M059J (cell line): ENCODE measurements at places on chromosomes 11 and 22. TPM values are rescaled to one million over a fixed set of nuclear protein-coding genes. Genes with fewer than 3 reads are reported as not detected.

- DNase-seq, result peak; percentile 1
Measured at GRCh38 chr22:48827268-48827846, 1000.3 kb downstream of the BRD1 start.

- no peak for DNase-seq
Measured at GRCh38 chr11:62179995-62180394, 10.0 kb upstream of the SCGB1D1 start.

- DNase-seq, result no peak
Measured at GRCh38 chr11:60477035-60477445, 15.5 kb upstream of the MS4A12 start.

- DNase-seq, result no peak
Measured at GRCh38 chr11:69136471-69136870, 19.3 kb upstream of the SMIM38 start.

GRCh38 chr11:21710809-21711208, 482.1 kb upstream of the ANO5 start:
- no peak for DNase-seq

DNA sequence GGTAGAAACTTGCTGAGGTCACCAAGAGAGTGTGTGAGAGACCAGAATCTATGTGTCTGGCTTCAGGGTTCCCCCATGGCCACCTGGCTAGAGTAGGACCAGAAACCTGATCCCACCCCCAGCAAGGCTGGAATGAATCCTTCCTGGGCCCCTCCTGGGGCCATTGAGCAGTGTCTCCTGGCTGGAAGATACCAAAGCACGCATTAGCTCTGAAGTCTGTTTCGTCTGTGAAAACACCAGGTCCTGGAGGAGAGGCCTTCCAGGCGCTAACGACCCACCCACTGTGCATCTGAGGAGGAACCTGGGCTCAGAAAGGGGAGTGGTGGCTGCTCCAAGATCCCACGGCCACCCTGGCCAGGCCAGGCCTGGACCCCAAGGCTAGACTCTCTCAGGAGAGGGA, 15.5 kb upstream of the TSKU start:
- no peak for DNase-seq

DNA sequence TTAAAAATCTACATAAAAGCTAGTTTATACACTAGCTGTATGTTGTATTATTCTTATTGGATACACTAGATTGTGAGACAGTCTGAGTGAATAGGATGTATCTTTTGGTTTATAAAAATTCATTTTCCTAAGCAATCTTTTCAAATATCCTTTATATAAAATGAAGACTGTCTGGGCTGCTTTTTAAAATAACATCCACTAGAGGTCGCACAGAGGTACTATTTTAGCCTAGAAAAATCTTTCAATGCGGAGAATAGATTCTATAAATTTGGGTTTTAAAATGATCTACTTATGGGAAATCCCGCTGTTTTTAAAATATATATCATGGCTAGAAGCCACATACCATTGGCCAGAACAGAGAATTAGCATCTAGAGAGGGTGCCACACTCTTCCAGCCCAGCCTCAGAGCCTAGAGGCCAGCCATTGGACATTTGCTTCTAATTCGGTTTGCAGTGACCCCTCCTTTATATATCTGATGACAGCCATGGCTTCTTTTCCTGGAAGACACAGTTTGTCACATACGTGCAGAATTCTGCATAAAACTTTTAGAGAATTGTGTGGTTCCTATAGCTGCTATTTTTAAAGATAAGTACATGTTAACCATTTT, 7.3 kb downstream of the C11orf97 start:
- DNase-seq, result peak; percentile 37

- peak; percentile 31 for DNase-seq
Measured at GRCh38 chr11:57426439-57426928, 437 bp downstream of the SLC43A3 start.

- peak; percentile 67 for DNase-seq
Measured at GRCh38 chr11:45383224-45383623, 97.1 kb upstream of the SYT13 start.

DNA sequence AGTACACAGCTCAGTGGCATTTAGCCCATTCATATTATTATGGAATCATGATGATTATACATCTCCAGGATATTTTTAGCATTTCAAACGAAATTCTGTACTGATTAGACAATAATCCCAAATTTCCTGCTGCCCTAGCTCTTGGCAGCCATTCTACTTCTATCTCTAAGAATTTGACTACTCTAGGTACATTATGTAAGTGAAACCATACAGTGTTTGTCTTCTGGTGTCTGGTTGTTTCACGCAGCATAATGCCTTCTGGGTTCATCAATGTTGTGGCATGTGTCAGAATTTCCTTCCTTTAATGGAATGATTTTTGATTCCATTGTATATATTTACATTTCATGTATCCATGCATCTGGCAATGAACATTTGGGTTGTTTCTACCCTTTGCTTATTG, 517.7 kb downstream of the ETS1 start:
- no peak for DNase-seq

DNA sequence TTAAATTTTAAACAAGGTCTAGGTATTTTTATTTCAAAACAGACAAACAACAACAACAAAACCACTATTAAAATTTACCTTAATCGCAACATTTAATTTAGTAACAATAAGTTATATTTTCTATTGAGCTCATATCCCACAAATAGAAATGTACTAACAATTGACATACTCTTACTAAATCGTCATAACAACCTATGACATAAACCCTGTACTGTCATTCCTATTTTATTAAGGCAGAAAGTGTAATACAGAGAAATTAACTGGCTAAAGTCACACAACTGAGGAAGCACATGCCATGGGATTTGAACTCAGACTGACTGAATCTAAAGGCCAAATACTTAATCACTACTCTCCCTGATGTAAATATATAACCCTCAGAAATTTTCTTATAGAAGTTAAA, 3.0 kb downstream of the KIF18A start:
- no peak for DNase-seq

GRCh38 chr22:40178417-40179409, 988 bp downstream of the TNRC6B start:
- peak; percentile 51 for DNase-seq

GRCh38 chr11:78187366-78188285, 800 bp downstream of the KCTD21 start:
- DNase-seq, result no peak

DNA sequence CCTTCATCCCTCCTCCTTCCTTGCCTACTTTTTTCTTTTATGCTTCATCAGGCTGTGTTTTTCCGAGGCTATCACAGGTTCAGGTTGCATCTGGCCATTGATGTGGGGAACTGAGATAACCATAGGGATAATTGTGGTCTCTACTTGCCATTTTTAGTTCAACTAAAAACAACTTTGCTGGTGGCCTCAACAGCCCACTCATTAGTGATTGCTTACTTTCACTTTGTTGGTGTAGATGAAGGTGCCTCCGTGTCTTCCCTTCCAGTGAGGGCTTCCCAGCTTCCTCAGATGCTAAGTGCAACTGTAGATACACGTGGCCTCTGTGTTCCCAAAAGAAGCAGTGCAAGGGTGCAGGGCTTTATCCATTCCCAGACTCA, 35.0 kb downstream of the KCNJ1 start:
- no peak for DNase-seq

DNA sequence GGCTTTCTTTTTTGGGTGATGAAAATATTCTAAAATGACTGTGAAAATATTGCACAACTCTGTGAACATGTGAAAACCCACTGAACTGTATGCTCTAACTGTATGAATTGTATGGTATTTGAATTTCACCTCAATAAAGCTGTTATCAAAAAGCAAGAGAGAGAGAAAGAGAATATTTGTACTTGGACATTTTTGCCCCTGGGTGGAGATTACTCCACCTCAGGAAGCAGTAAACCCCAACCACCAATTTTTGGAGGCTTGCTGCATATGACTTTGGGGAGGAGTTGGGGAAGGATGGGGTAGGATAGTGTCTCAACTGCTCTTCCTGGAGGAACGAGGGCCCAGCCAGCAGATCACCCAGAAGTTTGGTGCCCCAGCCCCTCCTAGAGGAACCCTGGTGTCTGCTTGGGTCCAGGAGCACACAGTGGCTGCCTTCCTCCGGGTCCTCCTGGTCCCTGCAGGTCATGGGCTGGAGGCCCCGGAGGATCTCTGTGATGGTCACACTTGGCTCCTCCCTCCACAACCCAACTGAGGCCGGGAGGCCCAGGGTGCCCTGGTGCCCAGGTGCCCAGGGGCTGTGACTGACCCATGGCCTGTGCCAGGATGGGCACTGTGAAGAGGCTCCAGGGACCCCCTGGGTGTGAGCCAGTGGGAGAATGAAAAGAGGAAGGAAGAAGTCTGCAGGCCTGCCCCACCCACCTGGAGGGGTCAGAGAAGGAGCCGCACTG, 15.3 kb upstream of the PICK1 start:
- no peak for DNase-seq

DNA sequence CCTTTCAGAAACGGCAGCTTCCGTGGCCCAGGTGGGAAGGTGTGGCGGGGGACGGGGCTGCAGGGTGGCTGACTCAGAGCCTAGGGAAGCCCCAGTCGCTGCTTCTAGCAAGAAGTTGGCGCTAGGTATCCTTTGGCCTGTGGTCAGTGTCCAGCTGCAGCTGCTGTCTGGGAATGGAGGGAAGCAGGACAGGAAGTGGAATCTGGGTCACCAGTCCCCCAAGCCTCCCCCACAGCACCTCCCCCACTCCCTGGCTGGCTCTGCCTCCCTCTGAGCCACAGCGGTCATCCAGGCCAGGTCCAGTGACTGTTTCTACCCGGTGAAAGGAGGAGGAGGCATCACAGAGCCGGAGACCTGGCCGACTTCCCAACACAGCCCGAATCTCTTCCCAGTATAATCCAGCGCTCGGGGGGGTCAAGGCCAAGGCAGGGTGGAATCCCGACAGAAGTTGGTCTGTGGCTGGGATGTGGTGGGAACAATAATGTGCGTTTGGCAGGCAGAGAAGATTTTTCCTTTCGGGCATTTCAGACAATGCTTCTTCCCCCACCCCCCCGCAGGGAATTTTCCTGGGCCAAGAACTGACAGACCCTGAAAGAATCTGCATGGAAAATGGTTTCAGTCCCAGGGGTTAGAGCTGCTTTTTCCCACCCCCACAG, 45.1 kb downstream of the C11orf96 start:
- DNase-seq, result peak; percentile 92

- no peak for DNase-seq
Measured at GRCh38 chr22:22462813-22463567, 45.6 kb downstream of the ZNF280B start.

- no peak for DNase-seq
Measured at GRCh38 chr11:114399490-114400215, 658 bp downstream of the C11orf71 start.

- DNase-seq, result no peak
Measured at GRCh38 chr11:36053281-36053680, 109.4 kb downstream of the LDLRAD3 start.

DNA sequence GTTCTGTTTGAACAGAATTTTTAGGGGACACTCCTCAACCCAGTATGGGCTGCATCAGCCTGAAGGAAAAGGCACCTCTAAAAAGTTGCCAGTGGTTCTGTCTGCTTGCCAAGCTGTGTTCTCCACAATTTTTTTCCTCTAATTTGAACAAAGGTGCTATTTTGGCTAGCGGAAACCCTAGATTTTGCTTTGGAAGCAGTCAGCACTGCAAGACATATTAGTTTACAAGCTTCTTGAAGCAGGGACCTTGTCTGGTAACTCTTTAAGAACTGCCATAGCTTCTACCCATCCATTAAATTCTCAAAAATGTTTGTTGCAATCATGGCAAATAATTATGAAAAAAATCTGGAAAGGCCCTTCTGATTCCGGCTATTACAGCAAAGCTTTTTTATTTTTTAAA, 75.6 kb upstream of the HEPHL1 start:
- DNase-seq, result peak; percentile 29

GRCh38 chr11:86787018-86787536, 13.3 kb upstream of the PRSS23 start:
- DNase-seq, result no peak

GRCh38 chr11:59713745-59714144, at the start of gene OR10V1:
OR10V1 (minus strand) TSS chr11:59713845; CDS start chr11:59713845, 0 bp downstream.
- DNase-seq, result no peak

DNA sequence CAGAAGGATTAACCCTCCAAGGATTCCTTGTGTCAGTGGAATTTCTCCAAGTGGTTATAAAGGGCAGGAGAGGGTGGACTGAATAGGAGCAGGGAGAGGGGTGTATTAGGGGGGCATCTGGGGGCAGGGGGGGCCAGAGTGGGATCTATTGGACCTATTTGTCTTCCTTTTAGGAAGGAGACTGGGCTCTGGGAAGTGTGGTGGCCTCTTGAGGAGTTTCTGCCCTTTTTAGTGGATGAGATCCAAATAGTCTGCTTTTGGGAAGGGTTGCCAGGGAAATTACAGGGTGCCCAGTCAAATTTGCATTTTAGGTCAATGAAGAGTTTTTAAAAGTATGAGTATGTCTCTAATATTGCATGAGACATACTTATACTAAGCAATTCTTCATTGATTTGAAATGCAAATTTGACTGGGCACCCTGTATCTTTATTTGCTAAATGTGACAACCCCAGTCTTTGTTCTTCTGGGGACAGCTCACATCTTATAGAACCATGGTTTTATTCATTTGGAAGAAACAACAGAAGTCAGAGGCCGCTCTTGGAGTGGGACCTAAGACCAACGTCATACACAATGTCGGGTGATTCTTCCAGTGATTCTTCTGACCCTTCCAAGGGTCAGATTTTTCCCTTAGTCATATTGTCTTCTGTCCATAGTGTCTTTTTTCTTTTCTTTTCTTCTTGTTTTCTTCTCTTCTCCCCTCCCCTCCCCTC, 429 bp upstream of the SLC22A6 start:
- DNase-seq, result no peak

DNA sequence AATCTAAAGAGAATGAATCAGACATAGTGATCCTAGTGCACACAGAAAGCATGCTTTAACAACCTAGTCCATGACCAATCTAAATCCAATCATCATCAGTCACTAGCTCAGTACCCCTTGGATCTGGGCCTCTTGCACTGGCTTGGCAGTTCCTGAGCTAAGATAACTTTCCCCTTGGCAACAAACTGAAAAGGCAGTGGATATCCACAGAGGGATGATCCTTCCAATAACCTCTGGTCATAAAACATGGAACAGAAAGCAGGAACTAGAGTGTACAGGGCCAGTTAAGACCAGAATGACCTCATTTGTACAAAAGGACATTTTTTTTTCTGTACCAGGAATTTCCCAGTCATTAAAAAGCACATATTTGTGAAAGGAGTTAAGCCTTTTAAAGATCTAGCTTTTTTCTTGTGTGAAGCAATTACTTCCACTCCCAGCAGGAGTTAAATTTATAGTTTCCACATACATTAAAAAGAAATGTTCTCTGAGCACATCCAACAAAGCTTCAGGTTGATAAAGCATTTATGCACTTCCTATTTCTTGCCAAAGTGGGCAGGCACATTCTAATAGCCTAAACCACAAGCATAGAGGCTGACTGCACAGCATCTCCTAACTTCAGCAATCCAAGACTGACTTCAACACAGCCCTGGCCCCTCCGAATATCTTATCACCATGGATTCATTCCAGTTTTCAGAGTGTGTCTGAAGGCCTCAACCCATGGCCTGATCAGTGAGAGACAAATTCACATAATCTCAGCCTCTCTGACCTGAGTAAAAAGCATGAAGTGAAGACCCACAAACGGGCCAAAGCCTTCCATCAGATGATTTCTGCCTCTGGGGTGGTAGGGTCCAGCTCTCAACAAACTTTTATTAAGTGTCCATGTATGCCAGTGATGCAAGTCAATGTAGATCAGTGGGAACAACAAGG, 29.9 kb downstream of the GUCY1A2 start:
- peak; percentile 63 for DNase-seq

The MIOX gene
- not detected in 2 replicates for total RNA-seq

The NXPE1 gene
- total RNA-seq, result not detected in 2 replicates

The NEFH gene
- total RNA-seq, result not detected in 2 replicates

The SDHAF2 gene
- total RNA-seq, result 39.9 and 99.0 TPM in 2 replicates

The SMTNL1 gene
- not detected in 2 replicates for total RNA-seq

The FHIP1B gene
- total RNA-seq, result 7.0 and 11.3 TPM in 2 replicates

The LRRN4CL gene
- 0.42 and 1.7 TPM in 2 replicates for total RNA-seq

The HBG1 gene
- total RNA-seq, result not detected in 2 replicates

The TRPM5 gene
- not detected in 2 replicates for total RNA-seq

The RAG2 gene
- not detected in 2 replicates for total RNA-seq

The KRTAP5-10 gene
- not detected in 2 replicates for total RNA-seq

The CARNS1 gene
- 0.22 TPM in 1 of 2 replicates, not detected in the other for total RNA-seq
